ENCODE measurements at places on chromosomes 5 and 9.
A peak's percentile ranks its signal among the peaks of the same experiment; 100 is the strongest.

DNA sequence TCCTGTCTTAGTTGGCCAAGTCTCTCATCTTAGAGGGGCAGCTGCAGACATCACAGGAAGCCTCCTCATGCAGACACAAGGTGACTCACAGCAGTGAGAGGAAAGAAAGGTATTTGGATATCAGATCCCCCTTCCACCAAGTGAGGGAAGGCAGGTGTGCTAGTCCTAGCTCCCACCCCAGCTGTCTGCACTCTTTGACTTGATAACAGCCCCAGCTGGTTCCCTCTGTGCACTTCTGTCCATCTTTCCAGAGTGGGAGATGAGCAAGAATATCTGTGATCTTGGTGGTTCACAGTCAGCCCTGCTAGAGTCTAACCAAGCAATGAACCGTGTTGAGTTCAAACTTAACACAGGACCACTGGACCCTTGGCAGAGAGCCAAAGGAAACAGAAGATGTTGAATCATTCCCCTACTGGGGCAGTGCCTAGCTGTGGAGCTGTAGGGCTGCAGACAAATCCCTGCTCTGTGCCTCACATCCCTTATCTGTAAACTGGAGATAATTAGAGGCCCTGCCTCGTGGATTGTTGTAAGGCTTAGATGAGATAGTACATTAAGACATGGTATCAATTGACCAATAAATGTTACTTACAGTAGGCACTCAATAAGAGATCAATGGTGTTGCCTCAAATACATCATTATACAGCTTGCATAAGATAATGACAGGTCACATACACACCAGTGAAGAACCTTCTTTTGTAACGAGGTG, 39.1 kb downstream of the SH3RF2 start:
- DNase-seq, result no peak

DNA sequence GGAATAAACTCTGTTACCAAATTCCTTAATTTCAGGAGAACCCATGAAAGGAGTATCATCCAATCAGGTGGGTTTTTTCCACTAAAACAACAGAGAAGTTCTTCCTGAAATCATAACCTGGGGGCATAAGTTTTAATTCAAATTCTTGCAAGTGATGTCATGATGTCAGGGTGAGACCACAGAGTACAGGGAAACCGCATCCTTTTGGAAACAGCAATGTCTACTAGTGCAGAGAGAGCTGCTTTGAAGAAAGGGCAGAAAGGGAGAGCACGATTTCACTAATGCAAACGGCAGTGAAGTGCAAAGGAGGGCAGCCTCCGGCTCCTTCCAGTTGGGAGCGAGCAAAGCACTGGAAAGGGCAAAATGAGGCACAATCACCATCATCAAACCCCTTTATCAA, 20.6 kb upstream of the CMBL start:
- no peak for DNase-seq

- no peak for DNase-seq
These were observed 144.3 kb upstream of the NREP start for GRCh38 chr5:111901296-111901695.

- DNase-seq, result no peak
These were observed 4.0 kb upstream of the RCL1 start for GRCh38 chr9:4788703-4789102.

- DNase-seq, result peak; percentile 57
These were observed 18.1 kb downstream of the GRXCR2 start for GRCh38 chr5:145854651-145855258.

GRCh38 chr5:14265570-14265969, 122.4 kb downstream of the TRIO start:
- no peak for DNase-seq

GRCh38 chr5:111143910-111144309, 51.8 kb downstream of the WDR36 start:
- no peak for DNase-seq

- DNase-seq, result no peak
These were observed 64.0 kb downstream of the SHB start for GRCh38 chr9:38004809-38005560.

- no peak for DNase-seq
These were observed 979.6 kb downstream of the DTWD2 start for GRCh38 chr5:118008779-118009178.

- DNase-seq, result no peak
These were observed 384.3 kb upstream of the RFX3 start for GRCh38 chr9:3909966-3910650.

GRCh38 chr9:33248606-33249005, 8.6 kb downstream of the SPINK4 start:
- no peak for DNase-seq

GRCh38 chr9:3608011-3608410, 82.2 kb upstream of the RFX3 start:
- DNase-seq, result no peak

Data from GF-D8 (cell line).